Spinal cord (tissue), 10 donors: ENCODE measurements at places on chromosomes 6 and 20. TPM values are rescaled to one million over a fixed set of nuclear protein-coding genes. Genes with fewer than 3 reads are reported as not detected.

- H3K4me1 ChIP-seq: peaks cover 11% of the 10 kb centered on the region
- H3K27ac ChIP-seq: no peak overlapping the region
- no peaks in the 10 kb centered on the region for H3K36me3 ChIP-seq
- peaks cover 83% of the 10 kb centered on the region for H3K27me3 ChIP-seq
- DNase-seq: no peak
Observed at GRCh38 chr6:149935246-149935645, 6.6 kb upstream of the ULBP2 start.

GRCh38 chr6:63573899-63574553, 1.7 kb downstream of the LOC128125822 start:
- H3K36me3 ChIP-seq: peaks cover 3% of the 10 kb centered on the region
- DNase-seq: no peak
- peaks cover 4% of the 10 kb centered on the region for H3K4me1 ChIP-seq
- peak overlapping the region; percentile 96 for H3K27ac ChIP-seq
- H3K27me3 ChIP-seq: no peaks in the 10 kb centered on the region
- peak overlapping the region; percentile 76 for H3K4me3 ChIP-seq

Gene EDN3
- 6.5 TPM for total RNA-seq

- H3K27ac ChIP-seq: no peak overlapping the region
- no peaks in the 10 kb centered on the region for H3K27me3 ChIP-seq
- no peak for DNase-seq
- no peak overlapping the region for H3K4me3 ChIP-seq
- H3K36me3 ChIP-seq: no peaks in the 10 kb centered on the region
- H3K4me1 ChIP-seq: no peaks in the 10 kb centered on the region
Observed at GRCh38 chr6:140872885-140873284, 1259.8 kb upstream of the GJE1 start.

DNA sequence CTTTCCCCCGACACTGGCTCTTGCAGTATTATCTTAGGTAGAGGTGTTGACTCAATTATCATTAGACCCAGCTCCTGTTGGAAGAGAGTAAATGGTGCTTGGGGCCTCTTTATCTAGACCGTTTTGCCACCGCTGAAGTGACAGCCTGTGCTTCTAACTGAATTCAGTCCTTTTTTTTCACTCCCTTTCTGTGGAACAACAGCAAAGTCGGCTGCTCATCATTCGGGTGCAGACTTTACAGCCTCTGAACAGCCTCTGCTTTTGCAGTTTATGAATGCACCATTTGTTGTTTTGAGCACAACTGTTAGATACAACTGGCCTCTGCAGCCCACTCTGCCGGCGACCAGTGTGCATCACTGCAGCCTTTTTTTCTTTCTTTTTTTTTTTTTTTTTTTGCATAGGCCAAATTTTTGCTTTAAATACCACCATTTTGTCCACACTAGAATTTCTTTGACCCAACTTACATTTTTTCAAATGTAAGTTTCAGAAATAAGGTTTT, 35.8 kb downstream of the RREB1 start:
- no peak for DNase-seq
- no peak overlapping the region for H3K4me3 ChIP-seq
- peaks cover 44% of the 10 kb centered on the region for H3K4me1 ChIP-seq
- peak overlapping the region; percentile 79 for H3K27ac ChIP-seq
- H3K27me3 ChIP-seq: peaks cover 5% of the 10 kb centered on the region

DNA sequence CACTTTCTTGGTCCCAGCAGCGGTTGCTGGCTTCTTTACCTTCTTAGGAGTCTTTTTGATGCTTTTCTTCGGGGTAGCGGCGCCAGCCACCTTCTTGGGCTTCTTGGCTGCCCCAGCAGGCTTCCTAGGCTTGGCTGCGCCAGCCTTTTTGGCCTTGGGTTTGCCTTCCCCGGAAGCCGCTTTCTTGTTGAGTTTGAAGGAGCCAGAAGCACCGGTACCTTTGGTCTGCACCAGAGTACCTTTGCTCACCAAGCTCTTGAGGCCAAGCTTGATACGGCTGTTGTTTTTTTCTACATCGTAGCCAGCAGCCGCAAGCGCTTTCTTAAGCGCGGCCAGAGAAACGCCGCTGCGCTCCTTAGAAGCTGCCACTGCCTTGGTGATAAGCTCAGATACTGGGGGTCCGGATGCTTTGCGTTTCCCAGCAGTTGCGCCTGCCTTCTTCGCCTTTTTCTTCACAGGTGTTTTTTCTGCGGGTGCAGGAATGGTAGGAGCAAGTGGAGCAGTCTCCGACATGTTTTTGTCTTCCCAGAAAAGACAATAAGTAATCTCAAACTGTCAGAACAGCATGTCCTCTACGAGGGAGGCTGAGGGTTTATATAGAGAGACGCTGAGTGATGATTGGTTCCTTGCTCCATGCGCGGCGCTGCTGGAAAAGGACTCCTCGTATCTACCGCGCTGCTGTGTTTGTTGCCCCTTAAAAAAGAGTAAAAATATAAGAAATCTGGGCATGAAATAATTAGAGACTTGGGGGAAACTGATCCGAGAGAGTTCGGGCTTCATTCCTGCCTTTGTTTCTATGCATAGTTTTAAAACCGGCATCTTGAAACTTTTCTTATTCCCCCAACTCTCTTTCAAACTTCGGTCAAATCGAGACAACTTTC, 130.3 kb upstream of the BTN3A2 start:
- H3K27ac ChIP-seq: peak overlapping the region; percentile 93
- peak; percentile 88 for DNase-seq
- H3K4me1 ChIP-seq: peaks cover 19% of the 10 kb centered on the region
- H3K4me3 ChIP-seq: peak overlapping the region; percentile 74
- H3K27me3 ChIP-seq: no peaks in the 10 kb centered on the region
- H3K36me3 ChIP-seq: no peaks in the 10 kb centered on the region

GRCh38 chr20:5095931-5096330, 23.8 kb downstream of the PCNA start:
- H3K27me3 ChIP-seq: no peaks in the 10 kb centered on the region
- no peak for DNase-seq
- no peaks in the 10 kb centered on the region for H3K4me1 ChIP-seq
- H3K27ac ChIP-seq: no peak overlapping the region

DNA sequence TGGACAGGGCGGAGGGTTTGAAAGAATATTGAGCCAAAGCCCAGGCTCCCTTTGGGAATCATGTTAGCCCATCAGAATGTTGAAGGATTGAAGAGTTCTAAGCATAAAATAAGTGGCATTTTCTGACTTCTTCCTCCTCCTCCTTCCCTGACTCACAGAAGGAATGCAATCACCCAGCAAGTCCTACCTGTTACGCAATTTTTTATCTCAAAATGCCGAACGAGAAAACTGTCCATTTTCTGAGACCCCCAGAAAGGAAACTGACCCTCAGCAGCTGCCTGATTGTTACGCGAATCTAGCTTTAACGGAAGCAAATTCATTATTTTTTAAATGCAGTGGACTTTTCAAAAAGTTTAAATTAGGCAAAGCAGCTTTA, 4.7 kb upstream of the DNAJC5 start:
- H3K27me3 ChIP-seq: no peaks in the 10 kb centered on the region
- no peak overlapping the region for H3K27ac ChIP-seq
- DNase-seq: no peak
